GM18507 (cell line): ENCODE measurements at places on chromosomes 6 and 20.

- peak; percentile 2 for DNase-seq
These were observed 113.1 kb downstream of the ADAT2 start for GRCh38 chr6:143337201-143337949.

DNA sequence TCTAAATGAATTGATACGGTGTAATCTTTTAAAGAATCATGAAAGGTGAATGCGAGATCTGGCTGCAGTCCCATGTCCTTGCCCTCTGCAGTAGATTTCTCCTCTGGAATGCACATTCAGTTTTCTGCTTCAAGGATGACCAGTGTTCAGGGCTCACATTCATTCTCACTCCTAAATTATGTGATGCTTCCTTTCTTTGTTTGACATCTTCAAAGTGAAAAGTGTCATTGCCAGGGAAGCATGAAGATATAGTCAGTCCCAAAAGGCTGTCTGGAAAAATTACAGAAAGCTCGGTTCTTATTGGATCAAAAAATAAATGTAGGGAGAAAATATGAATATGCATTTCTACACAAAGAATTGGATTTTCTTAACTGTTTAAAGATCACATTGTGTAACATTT, 395.6 kb downstream of the NKAIN2 start:
- DNase-seq, result no peak

DNA sequence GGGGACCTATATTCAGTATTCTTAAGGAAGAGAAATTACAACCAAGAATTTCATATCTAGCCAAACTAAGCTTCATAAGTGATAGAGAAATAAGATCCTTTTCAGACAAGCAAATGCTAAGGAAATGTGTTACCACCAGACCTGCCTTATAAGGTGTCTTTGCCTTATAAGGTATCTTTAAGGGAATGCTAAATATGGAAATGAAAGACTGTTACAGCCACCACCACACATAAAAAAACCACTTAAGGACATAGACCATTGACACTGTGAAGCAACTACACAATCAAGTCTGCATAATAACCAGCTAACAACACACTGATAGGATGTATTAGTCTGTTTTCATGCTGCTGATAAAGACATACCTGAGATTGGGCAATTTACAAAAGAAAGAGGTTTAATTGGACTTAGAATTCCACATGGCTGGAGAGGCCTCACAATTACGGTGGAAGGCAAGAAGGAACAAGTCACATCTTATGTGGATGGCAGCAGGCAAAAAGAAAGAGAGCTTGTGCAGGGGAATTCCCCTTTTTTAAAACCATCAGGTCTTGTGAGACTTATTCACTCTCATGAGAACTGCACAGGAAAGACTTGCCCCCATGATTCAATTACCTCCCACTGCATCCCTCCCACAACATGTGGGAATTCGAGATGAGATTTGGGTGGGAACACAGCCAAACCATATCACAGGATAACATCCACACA, 119.2 kb upstream of the LAMA2 start:
- DNase-seq, result no peak

- DNase-seq, result no peak
These were observed 504.9 kb upstream of the MARCKS start for GRCh38 chr6:113352029-113352801.

DNA sequence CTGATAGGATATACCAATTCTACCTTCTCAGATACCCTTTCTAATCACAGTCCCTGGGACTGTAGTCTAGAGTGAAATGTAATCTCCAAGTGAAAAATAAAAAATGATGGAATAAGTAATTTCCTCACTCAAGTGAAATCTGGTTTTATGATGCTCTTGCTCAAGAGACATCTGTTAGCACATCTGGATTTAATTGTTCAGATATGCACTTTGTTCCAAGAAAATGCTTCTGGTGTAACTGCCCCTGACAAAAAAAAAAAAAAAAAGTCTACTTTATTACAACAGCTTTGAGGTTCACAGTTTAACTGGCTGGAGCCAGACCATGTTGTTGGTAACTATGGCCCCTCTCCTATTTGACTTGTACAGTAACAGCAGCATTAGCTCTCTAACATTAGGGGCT, 251.8 kb downstream of the BTBD9 start:
- no peak for DNase-seq

- no peak for DNase-seq
These were observed 41.8 kb downstream of the SSR1 start for GRCh38 chr6:7271205-7271534.

DNA sequence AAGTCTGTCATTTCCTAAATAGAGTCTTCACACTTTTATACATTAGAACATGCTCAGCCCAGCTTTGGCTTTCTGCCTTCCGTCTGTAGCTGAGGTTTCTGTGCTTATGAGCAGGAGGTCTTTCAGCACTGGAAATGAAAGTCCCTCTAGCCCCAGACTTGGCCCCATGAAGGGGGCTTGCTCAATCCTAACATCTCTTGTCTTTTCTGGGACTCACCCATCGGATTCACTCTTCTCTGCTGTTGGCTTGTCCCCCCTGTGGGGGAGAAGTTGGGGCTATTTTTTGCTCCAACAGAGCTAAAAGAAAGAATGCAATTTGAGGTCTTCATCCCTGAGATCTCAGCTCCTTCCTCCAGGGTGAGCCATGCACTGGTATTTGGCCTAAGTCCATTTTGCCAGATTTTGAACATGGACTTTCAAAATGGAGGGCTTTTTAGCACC, 177.7 kb downstream of the MRPL14 start:
- no peak for DNase-seq

- DNase-seq, result no peak
These were observed 1.4 kb upstream of the COL11A2 start for GRCh38 chr6:33193619-33194018.

- DNase-seq, result no peak
These were observed 5.0 kb upstream of the HSPA12B start for GRCh38 chr20:3727401-3728021.

DNA sequence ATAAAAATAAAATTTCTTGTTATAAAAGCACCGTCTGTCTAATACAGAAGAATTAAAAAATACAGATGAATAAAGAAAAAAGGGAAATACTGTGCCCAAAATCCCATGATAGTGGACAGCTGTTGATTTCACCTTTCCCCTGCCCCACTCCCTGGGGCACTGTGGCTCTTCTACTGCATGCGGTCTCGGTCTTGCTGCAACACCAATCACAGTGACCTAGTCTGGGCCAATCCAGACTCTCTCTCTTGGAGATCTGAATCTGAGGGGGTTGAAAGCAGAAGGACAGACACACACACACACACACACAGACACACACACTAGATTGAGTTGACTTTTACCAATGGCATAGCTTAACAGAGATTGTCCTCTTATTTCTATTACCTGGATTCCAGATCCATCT, 70.5 kb upstream of the FYN start:
- DNase-seq, result no peak

DNA sequence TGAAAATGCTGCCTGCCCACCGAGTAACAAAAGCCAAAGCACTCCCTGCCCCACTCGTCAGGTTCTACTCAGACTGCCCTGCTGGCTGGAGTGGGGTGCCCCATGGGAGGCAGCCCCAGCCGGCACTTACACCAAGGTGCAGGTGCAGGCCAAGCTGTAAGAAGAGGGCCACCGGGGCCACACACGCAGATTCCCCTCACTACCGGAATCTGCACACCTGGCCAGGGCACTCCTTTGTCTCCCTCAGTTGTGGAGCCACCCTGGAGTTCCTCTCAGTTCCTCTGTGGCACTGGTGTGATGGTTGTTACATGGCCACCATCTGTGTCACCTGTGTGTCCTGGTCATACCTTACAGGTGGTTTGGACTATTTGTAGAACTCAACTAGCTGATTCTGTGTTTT, 112.4 kb downstream of the FOXO3 start:
- no peak for DNase-seq

GRCh38 chr6:46393161-46393939, 97.9 kb downstream of the RCAN2 start:
- DNase-seq, result no peak

DNA sequence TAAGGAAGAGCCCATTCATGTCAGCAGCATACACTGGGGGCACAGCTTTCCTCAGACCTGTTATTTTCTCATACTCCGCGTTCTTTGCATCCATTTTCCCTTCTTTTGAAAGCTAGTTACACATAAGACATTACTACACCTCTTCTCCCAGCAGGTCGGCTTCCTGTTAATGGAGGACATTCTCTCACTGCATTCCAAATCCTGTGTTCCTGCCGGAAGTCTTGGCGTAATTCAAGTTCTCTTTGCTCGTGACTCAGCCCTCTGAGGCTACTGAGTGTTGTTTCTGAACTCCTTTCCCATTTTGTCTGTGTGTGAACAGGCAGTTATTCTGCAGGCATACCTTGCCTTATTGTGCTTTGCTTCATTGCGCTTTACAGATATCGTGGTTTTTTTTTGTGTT, 97.5 kb upstream of the ZBTB24 start:
- no peak for DNase-seq

DNA sequence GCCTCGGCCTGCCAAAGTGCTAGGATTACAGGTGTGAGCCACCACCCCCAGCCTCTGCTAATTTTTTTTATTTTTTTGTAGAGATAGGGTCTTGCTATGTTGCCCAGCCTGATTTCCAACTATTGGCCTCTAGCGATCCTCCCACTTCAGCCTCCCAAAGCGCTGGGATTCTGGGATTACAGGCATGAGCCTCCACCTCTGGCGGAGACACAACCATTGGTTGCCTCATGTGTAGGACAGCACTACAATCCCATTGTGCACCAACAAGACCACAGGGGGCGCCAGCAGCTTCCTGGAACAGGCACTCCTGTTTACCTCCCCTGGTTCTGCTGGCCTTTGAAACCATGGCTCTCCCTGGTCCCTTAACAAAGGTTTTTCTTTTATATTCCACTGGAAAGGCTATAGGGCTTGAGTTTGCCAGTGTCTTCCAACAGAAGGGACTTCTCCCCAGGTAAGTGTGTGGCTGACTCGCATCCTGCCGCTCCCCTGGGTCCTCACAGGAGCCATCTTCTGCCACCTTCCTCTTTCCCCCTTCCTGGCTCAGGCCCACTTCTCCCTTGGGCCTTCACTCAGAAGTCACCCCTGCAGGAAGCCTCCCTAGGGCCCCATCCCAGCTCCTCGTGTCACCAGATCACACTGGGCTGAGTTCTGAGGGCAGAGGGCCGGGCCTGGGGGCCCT, 39.2 kb upstream of the TLDC2 start:
- no peak for DNase-seq

DNA sequence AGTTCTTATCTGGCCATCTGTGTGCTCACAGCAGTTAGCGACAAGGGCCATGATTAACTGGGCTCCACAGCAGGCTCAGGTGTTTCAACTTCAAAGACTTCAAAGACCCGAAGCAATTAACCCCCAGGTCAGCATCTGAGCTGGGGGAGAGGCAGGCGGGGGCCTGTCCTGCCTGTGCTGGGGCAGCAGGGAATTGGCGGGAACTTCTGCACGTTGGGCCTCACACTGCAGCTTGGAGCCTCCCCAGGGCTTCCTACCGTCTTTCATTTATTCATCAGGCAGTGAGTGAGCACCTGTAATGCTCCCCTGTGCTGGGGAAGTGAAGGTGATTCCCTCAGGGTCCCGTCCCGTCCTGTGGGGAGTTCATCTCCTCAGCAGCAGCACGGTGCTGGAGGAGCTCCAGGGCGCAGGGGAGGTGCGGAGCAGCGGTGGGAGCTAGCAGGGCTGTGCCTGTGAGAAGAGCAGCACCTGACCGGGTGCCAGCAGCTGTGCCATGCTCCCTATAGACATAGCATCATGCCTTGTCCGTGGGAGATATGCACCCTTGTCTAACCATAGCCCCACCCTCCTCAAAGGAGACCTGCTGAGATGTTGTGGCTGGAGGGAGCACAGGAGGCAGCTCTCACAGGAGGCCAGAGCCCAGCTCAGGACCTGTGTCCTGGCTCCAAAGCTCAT, 51.8 kb upstream of the FRMD1 start:
- DNase-seq, result no peak

GRCh38 chr6:2542858-2543218, 207.9 kb downstream of the MYLK4 start:
- DNase-seq, result peak; percentile 9

GRCh38 chr6:63410435-63411426, 90.9 kb upstream of the LGSN start:
- DNase-seq, result no peak

- no peak for DNase-seq
These were observed 23.0 kb upstream of the ECHDC1 start for GRCh38 chr6:127366282-127367022.

- no peak for DNase-seq
These were observed 29.7 kb downstream of the ZMYND8 start for GRCh38 chr20:47326658-47327268.

DNA sequence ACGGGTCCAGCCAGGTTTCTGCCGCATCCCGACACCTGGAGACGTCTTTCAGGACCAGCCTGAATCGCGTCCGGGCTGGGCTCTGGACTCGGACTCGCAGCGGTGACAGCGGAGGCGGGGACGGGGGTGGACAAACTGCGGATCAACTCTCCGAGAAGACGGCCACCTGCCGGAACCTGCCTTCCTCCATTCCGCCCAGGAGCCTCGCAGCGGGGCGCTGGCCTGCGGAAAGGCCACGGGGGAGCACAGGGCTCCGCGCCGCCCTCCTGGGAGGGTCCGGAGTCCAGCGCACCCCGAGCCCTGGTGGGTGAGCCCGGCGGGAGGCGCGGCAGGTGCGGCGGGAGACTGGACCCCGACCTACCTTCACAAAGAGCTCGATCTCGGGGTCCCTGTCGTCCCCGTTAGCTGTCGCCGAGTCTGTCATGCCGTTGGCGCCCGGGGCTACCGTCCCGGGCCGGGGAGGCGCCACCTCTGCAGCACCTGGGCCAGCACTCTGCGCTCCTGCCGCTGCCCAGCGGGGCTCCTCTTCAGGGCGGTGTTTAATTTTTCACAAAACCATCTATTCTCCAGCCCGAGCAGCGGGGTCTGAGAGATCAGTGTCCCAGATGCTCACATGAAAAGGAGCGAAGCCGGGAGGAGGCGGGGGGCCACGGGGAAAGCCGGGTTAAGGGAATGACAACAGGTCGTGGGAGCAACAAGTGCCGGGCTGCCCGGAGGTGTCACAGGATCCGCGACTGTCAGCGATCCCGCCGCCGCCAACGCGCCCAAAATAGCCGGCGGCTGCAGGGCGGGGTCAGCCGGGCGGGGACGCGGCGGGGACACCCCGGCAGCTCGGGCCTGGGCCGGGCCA, at the start of gene CLIC5:
Gene CLIC5 (minus strand): TSS at position 742 of the 850 bp plus-strand sequence. CDS start 318 bp downstream, at position 424.
- no peak for DNase-seq

- DNase-seq, result peak; percentile 90
These were observed at the start of gene HACE1 for GRCh38 chr6:104859225-104860146. TSS of gene HACE1 (minus strand) at chr6:104859919. CDS start at chr6:104859642, 277 bp downstream.

DNA sequence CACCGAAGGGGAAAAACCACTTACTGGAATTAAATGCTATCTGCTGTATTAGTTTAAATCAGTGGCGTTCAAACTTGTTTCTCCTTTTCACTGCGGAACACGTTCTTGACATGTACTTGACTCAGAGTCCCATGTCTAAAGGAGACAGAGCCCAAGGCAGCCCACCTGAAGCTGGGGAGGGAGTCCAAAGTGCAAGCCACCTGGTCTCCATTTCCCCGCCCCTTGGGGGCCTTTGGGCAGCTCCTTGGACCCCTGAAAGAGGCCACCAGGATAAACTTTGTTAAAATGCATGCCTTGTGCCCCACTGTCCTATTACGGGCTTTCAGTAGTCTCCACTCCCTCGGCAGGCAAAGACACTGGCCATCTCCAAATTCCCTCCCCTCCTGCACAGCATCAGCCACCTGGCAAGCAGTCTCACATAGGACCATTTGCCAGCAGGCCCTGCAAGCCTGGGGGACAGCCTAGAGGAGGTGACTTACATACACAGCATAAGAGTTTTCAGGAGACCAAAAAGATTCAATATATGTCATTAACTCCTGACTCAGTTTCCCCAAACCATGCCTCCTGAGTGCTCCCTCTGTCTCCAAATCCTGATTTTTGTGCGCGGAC, 6.7 kb downstream of the PCK1 start:
- no peak for DNase-seq
